Left cardiac atrium (tissue), 4 donors: ENCODE measurements at places on chromosomes 16 and 17.

GRCh38 chr16:63774302-63774701 lies 1347.6 kb downstream of the CDH11 start:
- no peak for DNase-seq

GRCh38 chr16:31513126-31513525 lies 4.9 kb upstream of the RUSF1 start:
- DNase-seq = no peak

DNA sequence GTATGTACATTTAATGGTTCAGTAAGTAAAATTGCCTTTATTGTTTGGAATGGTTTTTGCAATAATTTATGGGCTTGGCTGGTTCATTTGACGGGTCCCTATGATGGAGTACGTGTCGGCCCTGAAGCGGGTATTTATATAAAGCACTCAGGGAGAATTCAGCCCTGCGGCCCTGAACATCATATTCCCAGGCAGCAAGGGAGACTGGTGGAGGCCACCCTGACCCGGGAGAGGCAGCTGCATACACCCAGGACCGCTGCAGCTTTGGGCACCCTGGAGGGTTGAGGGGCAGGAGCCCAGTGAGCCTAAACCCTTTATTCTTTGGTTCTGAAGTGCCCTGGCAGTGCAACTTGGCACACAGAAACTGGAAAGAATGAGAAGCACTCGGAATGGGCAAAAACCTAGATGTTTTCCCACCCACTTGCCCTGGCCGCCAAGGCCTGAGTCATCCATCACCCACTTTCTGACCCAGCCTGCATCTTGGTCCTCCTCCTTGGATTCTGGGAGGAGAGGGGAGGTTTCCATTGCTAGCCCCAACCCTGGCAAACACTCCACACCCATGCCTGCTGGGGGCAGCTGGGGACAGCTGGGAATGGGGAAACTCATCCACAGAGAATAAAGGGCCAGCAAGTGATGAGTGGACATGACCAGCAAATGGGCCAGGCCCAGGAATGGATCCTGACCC lies 162.2 kb upstream of the TNRC6C start:
- DNase-seq = peak; percentile 47

GRCh38 chr16:54385141-54385540 lies 98.6 kb upstream of the IRX3 start:
- no peak for DNase-seq

DNA sequence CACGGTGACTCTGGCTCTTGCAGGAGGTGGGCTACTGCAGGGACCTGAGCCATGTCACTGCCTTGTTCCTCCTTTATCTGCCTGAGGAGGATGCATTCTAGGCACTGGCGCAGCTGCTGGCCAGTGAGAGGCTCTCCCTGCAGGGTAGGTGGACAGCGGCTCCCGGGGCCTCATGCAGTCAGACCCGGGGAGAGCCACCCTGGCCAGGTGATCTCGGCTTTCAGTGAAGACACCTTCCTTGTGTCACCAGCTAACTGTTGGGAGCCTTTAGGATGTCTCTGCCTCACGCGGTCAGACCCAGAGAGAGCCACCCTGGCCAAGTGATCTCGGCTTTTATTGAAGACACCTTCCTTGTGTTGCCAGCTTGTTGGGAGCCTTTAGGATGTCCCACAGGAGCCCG lies 31.7 kb upstream of the KSR1 start:
- DNase-seq = no peak

GRCh38 chr17:66580184-66580955 lies 254.5 kb upstream of the CACNG5 start:
- peak; percentile 31 for DNase-seq

DNA sequence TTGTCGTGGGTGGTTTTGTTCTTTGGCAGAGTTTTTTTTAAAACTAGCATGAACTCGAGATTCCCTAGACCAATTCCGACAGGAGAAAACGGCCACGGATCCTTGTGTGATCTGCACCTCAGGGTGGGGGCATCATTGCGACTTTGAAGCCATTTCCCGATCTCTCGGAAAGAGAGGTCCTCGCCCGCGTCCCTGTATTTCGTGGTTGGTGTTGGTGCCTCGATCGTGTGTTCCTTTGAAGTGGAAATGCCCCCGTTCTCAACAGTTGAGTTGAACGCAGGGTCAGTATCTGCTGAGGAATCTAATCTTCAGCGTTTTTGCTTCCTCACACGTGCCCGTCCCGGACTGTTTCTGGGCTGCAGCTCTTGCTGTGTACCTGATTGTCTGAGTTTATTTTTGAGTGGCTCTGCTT lies 1.1 kb downstream of the CRAMP1 start:
- no peak for DNase-seq

- no peak for DNase-seq
These were observed 6.3 kb upstream of the HOXB2 start for GRCh38 chr17:48551214-48551555.

- no peak for DNase-seq
These were observed 12.5 kb downstream of the ABAT start for GRCh38 chr16:8686879-8687278.

DNA sequence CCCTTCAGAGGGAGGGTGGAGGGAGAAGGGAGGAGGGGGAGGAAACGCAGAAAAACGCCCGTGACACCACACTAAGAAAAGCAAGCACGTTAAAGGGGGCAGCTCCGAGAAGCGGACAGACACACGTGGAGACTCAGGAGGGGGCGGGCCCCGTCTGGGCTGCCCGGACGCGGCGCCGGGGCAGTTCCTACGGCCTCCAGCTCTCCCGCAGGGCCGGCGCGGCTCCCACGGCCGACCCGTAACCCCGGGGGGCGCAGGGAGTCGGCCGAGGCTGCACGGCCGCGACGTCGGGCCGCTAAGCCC lies 362 bp downstream of the KLHDC4 start:
- no peak for DNase-seq

DNA sequence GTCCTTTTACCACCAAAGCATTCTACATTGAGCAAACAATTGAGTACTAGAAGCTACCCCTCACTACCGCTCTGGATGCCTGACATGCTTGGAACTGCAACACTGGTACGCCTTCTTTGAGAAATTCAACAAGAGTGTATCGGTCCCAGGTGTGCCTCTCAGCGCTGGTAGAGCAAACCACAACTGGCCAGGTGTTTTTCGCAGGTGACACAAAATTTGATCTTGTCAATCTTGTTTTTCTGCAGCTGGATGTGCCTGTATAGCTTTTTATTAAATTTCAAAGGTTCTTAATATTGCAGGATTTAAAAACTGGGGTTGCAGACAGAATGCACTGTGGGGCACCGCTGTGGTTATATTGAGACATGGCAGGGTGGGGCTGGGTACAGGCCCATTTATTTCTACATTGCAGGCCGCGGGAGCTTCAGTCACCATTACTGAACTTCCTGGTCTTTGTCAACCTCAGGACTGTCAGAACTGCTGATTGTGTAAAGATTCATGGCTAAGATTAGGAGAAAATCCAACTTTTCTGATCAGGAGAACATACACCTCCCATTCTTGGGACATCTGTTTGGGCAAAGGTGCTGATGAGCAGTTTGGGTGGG lies 4.5 kb upstream of the SNX20 start:
- DNase-seq = no peak

DNA sequence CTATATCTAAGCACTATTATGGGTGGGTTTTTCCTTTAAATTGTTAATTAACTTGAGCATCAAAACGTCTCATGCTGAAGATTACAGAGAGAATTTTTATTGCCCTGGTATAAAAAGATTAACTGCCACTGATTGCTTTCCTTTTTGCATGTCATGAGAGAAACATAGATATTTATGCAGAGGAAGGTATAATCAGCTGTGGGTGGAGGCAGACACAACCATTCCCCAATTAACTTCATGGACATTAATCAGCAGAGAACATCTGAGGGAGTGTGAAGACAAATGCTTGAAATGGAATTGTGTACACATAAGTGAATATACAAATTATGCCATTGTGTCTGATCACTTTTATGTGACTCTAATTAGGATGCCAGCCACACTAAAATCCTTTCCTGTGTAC lies 115.2 kb upstream of the CPHXL start:
- no peak for DNase-seq

DNA sequence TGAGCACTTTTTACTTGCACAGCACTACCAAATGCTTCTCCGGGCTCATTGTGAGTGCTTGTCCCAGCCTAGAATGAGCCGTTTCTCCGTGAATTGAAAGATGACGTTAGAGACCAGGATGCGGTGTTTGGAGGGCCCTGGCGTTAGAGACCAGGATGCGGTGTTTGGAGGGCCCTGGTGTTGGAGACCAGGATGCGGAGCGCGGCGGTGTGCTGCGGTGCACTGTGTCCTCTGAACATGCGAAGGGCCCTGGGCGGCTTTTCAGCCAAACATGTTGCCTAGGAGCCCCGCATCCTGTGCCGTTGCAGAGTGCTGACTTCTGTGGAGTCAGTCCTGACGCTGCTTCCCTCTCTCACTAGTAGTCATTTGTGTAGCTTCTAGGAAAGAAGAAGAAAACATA lies 42.7 kb downstream of the BANP start:
- no peak for DNase-seq

- no peak for DNase-seq
These were observed 95.8 kb downstream of the IRF8 start for GRCh38 chr16:85994492-85995490.

GRCh38 chr16:58332997-58333700 lies 38.3 kb upstream of the PRSS54 start:
- DNase-seq = no peak

- DNase-seq = no peak
These were observed 255.1 kb downstream of the SNX29 start for GRCh38 chr16:12231666-12232065.

DNA sequence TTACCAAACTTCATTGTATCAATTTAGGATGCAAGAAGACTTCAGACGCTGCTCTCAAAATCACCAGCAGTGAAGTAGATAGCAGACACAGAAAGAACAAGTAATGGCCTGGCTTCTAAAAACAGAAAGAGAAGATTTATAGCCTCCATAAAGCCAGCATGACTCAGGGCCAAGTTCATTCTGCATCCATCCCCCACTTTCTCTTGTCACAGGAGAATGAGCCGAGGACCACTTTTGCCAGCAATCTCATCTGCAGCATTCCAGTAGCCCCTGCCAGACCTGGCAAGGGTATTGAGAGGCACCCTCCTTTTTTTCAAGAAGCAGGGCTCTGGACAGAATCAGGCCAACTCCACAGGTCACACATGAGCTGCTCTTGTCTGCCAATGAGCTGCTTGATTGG lies 355.4 kb upstream of the SOX9 start:
- DNase-seq = no peak

DNA sequence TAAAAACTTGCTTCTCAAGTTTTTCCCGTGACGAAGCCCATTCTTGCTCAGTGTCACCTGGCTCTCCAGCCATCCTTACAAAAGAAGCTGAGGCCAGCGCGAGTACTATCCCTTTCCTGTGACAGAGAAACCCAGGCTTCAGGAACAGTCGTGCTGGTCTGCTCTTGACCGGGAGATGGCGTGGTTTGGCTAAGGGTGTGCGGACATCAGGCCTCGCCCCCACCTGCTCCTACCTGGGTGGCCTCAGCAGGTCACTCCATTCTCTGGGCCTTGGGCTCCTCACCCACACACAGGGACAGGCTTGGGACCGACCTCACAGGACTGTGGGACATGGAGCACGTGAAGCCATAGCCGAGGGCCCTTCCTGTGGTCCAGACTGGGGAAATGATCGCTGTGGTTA lies 75.2 kb upstream of the CIBAR2 start:
- DNase-seq = no peak

- DNase-seq = no peak
These were observed 127.2 kb downstream of the CCDC144A start for GRCh38 chr17:16817201-16817600.

DNA sequence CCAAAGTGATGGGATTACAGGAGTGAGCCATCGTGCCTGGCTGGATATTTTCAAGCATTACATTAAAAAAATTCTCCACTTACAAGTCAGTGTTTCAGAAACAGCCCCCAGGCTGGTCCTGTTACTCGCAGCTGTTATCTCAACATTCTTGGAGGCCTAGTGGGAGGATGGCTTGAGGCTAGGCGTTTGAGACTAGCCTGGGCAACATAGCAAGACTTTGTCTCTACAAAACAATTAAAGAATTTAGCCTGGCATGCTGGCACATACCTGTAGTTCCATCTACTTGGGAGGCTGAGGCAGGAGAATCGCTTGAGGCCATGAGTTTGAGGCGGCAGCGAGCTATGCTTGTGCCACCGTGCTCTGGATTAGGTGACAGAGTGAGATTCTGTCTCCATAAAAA lies 26.5 kb upstream of the SPNS3 start:
- no peak for DNase-seq
